ENCODE measurements at places on chromosomes 12 and 14.

DNA sequence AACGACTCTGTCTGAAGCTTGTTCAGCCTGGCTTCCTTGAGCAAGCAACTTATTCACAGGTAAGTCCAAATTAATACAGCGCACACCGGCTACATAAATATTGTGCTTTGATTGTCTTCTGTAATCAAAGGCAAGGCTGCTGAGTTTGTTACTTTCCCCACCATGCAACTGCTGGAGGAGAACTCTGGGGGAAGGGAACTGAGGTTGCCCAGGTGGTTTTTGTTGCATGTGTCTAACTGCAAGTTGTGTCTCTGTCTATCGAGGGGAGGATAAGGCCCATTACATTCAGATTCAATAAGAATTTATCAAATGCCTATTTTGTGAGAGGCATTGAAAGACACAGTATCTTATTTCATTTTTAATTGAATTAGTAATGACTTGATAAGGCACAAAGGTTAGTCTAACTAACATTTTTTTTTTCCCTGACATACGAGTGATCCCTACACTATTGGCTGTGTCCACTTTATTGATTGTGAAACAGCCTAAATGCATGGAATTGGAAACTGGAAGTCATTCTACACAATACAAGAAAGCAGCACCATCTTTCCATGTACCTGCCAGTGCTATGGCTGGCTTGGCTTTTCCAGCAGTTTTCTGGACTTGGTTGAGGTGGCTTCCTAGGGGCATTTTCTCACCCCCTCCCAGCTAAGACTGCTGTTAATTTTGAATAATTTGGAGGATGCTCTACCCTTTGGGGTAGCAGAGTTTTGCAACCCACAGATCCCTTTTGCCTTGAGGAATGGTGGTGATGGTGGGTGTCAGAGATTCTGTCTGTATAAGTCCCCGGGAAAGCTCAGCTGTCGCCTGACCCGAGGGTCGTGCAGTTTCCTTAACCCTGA lies 951 bp upstream of the CHST11 start:
- no peak for DNase-seq

GRCh38 chr12:80710727-80711449 lies 3.5 kb downstream of the MYF6 start:
- DNase-seq: no peak

- DNase-seq: no peak
Observed at GRCh38 chr12:110182281-110182680, 58.1 kb downstream of the IFT81 start.

DNA sequence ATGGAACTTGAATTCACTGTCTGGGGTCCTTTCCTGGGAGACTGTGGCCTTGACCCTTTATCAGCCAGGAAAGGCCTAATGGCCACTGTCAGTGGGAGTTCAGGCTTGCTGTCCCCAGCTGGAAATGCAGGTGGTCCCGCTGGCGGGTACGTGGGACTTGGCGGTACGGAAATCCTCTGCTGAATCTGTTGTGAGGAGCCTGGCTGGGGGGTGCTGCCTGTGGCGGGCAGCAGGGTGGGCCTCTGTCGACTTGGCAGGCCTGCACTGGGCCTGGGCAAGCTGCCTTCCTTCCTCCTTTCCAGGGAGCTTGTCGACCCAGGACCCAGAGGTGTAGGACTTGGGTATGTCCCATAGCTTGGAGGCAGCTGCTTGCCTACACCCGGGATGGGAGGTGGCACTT lies 26.3 kb downstream of the ZFYVE21 start:
- DNase-seq: no peak

DNA sequence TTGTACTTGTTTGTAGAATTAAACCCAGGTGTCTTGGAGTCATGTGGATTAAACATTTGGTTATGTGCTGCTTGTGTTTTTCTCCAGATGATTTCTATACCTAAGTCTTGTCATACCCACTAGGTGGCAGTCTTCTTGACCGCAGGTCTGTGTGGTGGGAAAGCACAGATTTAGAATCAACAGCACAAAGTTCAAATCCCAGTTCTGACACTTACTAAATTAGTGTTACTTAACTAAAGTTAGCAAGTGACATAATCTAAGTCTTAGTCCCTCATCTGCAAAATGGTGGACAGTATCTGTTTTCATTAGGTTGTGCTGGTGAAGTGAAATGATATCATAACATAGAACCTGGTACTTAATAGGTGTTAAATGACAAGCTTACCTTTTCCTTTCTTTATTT lies 151.0 kb upstream of the ARHGAP5 start:
- peak; percentile 58 for DNase-seq

DNA sequence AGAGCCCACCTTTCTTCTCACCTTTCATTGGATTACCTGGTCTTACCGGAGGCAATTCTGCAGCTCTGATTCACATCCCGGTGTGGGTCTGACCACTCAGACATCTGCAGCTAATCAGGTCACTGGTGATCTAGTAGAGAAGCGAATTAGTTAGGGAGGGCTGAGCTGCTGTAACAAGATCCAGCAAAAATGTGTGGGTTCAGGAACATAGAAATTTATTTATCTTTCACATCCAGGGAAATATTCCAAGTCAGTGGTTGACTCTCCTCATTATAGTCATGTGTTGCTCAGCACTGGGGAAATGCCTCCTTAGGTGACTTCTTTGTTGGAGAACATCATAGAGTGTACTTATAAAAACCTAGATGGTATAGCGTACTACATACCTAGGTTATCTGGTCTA lies 218.7 kb upstream of the PELI2 start:
- DNase-seq: no peak

GRCh38 chr12:100959481-100959880 lies 164.9 kb downstream of the ANO4 start:
- no peak for DNase-seq

- DNase-seq: no peak
Observed at GRCh38 chr12:56749359-56749758, 2.8 kb downstream of the PRIM1 start.
